Mesangial cell (primary cell): ENCODE measurements at places on chromosomes 7 and 10. TPM values are rescaled to one million over a fixed set of nuclear protein-coding genes. Genes with fewer than 3 reads are reported as not detected.

Gene IDI2
- total RNA-seq, result not detected in 2 replicates

Gene TRPV6
- total RNA-seq, result not detected in 2 replicates

Gene ACTA2
- 85.7 and 299 TPM in 2 replicates for total RNA-seq

Gene TUBAL3
- not detected in 2 replicates for total RNA-seq

Gene COL13A1
- total RNA-seq, result 2.3 and 7.3 TPM in 2 replicates

Gene ADRA2A
- total RNA-seq, result under 0.01 TPM in 2 replicates

Gene GRID2IP
- total RNA-seq, result under 0.01 and 0.25 TPM in 2 replicates

Gene FAM25A
- not detected in 2 replicates for total RNA-seq

Gene TDRD1
- not detected in 2 replicates for total RNA-seq

Gene SFMBT2
- total RNA-seq, result 4.2 and 5.2 TPM in 2 replicates
